ENCODE measurements at places on chromosomes 12 and 14.

GRCh38 chr12:95762123-95762785, 28.3 kb downstream of the NTN4 start:
- DNase-seq, result no peak

- no peak for DNase-seq
Measured at GRCh38 chr14:70924521-70924920, 17.3 kb downstream of the PCNX1 start.

DNA sequence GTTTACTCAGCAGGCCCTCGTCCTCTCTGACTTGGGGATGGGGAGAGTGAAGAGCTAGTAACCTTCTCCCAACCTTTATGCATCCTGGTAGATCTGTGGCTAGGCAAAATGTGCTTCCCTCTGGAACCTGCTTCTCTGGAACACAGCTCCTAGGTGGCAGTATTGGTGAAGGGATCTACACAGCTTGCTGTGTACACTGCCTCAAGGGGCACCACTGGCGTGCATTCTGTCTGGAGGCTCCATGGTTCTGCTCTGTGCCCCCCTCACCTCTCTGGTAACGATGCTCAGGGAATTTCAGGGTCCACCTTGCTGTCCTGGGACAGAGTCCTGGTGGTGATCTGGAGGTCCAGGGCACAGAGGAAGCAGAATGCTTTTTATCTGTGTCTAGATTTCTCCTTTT, 43.5 kb upstream of the KCNA5 start:
- no peak for DNase-seq

DNA sequence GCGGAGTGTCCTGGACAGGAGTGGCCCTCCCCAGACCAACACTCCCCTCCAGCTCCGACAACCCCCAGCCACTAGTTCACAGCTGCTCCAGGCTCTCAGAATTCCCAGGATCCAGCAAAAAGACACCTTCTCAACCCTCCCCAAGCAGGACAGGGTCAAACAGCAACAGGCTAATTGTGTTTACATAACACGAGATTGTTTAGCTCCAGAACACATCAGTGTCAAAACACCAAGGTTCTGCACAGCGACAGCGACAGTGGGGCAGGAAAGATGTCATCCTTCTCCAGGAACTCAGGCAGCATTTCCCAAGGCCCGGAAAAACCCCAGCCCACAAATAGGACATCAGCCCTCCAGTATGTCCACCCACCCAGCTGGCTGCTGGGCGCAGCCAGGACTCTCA, 16.5 kb downstream of the ITPK1 start:
- no peak for DNase-seq

GRCh38 chr12:112992541-112993398, 14.5 kb downstream of the OAS2 start:
- DNase-seq, result peak; percentile 15

GRCh38 chr14:102481791-102482238, 27.8 kb downstream of the ANKRD9 start:
- DNase-seq, result no peak

GRCh38 chr12:67155863-67156262, 113.3 kb upstream of the CAND1 start:
- no peak for DNase-seq

- no peak for DNase-seq
Measured at GRCh38 chr12:45290216-45290605, 74.3 kb downstream of the ANO6 start.

- no peak for DNase-seq
Measured at GRCh38 chr12:72872238-72872887, 600.2 kb downstream of the TRHDE start.

- DNase-seq, result peak; percentile 71
Measured at GRCh38 chr12:108129017-108129812, at the start of gene WSCD2. Gene WSCD2 (plus strand): TSS chr12:108129288. CDS start chr12:108195833, 66,545 bp downstream.

DNA sequence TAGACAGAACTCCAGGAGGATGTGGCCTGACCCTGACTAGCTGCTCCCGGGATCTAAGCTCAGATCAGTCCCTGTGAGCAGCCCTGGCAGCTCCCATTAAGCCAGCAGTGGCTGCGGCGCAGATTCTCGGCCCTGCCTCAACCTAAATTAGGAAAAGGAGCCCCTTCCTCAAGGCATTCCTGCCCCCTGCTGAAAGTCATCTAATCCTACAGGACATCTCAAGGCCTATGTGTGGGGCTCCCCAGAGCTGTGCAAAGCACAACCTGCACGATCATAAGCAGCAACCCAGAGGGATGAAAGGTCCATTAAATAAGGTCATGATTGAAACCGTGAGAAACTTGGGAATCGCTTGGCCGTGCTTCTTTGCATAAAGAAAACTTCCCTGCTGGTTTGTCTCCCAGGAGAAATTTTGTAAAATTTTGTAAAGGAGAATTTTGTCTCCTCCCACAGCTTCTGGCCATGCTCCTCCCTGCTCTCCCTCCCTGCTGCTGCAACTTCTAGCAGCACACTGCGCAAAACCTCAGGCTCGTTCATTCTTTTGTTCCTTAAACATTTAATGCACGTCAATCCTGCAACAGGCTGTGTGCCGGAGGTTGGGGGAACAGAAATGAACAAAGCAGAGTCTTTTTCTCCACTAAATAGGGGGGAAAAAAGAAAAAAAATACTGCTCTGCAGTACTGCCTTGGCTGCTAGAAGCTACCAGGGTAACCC, 96.6 kb upstream of the SLC35F4 start:
- DNase-seq, result peak; percentile 16

- no peak for DNase-seq
Measured at GRCh38 chr12:109435428-109436187, 41.5 kb downstream of the KCTD10 start.

DNA sequence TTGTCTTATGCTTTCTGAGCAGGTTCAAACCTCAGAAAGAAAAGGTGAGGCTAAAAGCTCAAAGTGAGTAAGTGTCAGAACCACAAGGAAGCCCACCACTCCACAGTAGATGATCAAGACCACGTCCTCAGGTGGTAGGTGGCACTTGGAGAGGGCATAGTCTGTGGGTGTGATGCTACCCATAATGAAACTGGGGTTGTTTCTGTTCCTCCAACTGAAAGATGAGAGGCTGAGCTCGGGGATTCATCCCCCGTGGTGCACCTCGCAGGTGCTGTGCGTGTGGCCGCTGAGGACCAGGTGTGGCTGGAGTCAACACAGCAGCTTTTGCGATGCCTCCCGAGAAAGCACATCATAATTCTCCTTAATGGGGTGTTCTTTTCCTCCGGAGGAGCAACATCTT, 285.7 kb downstream of the TTC8 start:
- DNase-seq, result no peak

DNA sequence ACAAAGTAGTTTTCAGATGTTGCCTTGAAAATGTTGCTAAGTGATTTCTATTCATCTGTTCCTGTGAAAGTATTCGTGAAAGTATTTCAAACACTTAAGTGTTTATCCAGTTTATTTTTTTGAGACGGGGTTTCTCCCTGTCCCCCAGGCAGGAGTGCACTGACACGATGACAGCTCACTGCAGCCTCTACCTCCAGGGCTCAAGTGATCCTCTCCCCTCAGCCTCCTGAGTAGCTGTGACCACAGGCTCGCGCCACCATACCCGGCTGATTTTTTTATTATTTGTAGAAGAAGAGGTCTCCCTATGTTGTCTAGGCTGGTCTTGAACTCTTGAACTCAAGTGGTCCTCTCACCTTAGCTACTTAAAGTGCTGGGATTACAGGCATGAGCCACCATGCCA, 1.7 kb downstream of the ZDHHC17 start:
- no peak for DNase-seq

DNA sequence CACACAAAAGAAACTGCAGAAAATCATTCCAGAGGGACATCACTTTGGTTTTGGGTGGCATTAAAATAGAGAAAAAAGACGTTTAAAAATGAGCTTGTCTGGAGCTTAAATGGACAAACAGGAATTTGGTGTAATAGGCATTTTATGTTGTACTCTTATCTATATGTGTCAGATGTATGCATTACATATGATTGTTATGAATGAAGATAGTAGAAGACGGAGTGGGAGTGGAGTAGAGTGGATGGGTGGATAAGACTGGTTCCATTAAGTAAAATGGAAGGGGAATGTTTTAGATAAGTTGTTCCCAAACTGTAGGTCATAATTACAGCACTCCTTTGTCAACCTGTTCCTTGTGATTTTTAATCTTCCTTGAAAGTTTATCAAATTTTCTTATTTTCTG, 1.9 kb downstream of the CCDC91 start:
- DNase-seq, result no peak

GRCh38 chr14:30621354-30621939, 672 bp upstream of the SCFD1 start:
- no peak for DNase-seq

DNA sequence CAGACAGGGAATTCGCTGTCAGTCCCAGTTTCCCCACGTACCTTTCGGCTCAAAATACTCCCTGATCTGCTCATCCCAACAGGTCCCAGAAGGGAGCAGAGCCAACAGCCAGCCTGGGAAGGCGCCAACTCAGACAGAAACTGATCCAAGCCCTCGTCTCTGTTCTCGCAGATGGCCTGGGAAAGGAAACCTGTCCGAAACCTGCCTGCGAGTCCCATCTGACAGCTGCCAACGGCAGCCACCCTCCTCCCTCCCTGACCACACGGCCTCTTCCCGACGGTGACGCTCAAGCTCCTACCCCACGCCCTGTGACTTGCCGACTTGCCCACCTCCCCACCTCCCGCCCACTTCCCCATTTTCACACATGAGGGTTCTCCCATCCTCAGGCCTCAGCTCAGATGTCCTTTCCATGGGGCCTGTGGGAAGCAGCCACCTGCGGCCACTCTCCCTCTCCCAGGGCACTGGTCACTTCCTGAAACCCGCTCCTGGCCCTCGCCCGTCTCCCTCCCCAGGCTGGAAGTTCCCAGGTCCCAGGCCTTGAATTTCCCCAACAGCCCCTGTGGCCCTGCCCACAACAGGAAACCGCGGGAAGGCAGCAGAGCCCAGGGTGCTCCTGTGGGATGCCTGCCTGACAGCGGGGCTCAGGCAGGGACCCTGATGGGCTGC, 60.9 kb upstream of the FBRSL1 start:
- DNase-seq, result no peak

GRCh38 chr14:93019367-93019843, 96.3 kb downstream of the ITPK1 start:
- no peak for DNase-seq

- DNase-seq, result peak; percentile 68
Measured at GRCh38 chr12:56448860-56449621, at the start of gene TIMELESS. Gene TIMELESS (minus strand): TSS chr12:56449426. CDS start chr12:56434170, 15,256 bp downstream.

GRCh38 chr14:68785534-68786490, 7.1 kb downstream of the ZFP36L1 start:
- DNase-seq, result no peak

- no peak for DNase-seq
Measured at GRCh38 chr12:87991483-87991882, 37.7 kb downstream of the C12orf50 start.

GRCh38 chr12:124904306-124905098, 9.9 kb downstream of the UBC start:
- no peak for DNase-seq

- no peak for DNase-seq
Measured at GRCh38 chr12:119258556-119258955, 76.0 kb upstream of the CCDC60 start.

DNA sequence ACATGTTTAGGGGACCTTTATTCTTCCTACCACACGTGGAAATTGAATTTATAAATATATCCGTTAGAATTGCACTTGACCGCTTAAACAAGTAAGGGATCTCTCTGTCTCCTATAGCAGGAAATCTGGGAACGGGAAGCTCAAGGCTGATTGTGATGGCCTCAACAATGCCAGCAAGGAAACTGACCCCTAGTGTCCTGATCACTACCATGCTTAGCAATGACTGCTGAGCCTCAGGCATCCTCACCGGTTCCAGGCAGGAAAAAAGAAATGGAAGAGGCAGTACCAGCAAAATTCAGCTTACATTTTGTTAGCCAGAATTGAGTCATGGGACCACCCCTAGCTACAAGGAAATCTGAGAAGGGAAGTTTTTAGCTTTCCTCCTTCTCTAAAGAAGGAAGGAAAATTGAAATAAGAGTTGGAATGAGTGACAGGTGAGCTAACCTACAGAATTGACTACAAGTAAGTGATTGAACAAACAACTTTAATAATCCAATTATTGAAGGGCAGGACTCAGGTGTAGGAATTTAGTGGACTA, 43.9 kb upstream of the AMN1 start:
- DNase-seq, result no peak

DNA sequence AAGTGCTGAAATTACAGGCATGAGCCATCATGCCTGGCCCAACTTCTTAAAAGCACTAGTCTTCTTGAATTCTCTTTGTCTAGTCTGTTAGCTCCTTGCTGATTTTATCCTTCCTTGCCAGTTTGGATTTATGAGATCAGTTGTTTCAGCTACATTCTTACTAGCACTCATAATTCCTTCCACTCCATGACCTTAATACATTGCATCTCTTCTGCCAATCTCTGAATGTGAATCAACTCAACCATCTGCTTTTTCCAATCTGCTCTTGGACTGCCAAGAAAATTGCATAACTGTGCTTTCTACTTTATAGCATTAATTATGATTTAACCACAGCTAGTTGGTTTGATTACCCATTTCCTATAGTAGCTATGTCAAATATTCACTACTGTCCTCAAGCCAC, 14.9 kb upstream of the HEATR5A start:
- no peak for DNase-seq

- DNase-seq, result no peak
Measured at GRCh38 chr12:81274637-81275529, 197.0 kb downstream of the ACSS3 start.

GRCh38 chr14:39374851-39375250, 57.4 kb downstream of the FBXO33 start:
- DNase-seq, result no peak

DNA sequence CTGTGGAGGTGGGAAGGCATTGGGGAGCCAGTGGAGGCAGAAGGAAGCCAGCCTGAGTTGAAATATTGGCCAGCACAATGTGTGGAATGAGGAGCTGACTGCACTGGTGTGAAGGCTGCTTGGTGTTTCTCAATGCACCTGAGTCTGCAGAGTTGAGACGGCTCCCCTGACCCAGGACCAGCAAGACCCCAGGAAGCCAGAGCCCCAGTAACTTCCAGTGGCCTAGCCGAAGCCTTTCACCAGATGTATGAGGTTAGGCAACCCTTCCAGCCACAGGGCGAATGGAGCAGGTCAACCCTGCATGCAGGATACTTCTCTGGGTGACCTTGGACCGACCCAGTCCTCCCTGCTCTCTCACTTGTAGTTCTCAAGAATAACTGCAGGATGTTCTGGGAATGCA, 12.9 kb upstream of the KRT73 start:
- DNase-seq, result no peak

Measured in progenitor cell of endocrine pancreas (in vitro differentiated cells).